Activated CD4-positive, alpha-beta T cell treated with anti-CD3 and anti-CD28 coated beads, Interleukin-2, amount 10 ng/mL, durations not matched to agents 7 days and 5 days (primary cell): ENCODE measurements at places on chromosomes 2 and 18.

DNA sequence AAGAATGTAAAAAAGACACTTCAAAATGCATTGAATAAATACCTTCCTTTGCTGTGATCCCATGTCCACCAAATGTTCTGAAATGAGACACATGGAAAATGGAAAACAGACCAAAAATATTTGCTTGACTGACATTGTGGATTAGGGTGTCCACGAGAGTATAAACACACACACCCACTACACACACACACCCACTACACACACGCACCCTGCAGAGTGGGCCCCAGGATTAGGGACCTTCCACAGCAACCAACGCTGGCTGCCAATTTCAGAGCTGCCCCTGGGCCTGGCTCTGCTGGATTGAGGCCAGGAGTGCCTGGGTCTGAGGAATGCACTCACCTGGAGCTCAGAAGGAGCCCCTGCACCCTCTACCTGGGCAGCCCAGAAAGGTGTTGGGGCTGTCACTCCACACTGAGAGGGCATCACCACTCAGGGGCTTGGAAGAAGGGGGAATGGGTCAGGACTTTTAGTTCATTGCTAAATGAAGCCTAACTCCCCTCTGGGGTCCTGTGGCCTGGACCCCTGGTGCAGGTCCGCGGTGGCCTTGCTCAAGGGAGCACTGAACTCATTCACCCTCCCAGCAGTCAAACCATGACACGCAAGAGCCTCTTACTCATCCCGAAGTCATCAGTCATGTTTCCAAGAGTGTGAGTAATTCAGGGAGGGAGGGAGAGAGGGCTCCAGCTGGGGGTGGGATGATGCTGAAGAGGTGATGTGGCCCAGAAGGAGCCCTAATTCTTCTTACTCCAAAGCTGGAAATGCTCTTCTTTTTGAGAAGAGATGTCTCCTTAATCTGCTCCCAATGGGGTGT lies 50.2 kb upstream of the PLB1 start:
- no peak for DNase-seq

DNA sequence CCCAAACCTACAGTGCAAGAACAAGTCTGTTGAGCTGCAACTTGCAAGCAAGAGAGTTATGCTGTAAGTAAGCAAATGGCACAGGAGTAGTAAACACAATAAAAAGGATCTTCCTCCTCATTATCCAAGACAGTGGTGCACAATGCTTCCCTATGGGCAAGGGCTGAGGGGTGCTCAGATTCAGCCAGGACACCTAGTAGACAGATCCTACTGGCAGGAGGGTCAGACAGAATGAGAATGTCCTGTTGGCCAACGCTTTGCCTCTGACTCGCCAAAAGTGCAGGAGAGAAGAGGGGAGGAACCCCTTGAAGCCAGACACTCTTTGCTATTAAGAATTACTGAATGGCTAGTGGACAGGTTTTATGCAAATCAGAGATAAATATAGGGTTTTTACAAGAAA lies 280.4 kb upstream of the SESTD1 start:
- no peak for DNase-seq

GRCh38 chr2:235162082-235162836 lies 210.4 kb downstream of the SH3BP4 start:
- DNase-seq = no peak

DNA sequence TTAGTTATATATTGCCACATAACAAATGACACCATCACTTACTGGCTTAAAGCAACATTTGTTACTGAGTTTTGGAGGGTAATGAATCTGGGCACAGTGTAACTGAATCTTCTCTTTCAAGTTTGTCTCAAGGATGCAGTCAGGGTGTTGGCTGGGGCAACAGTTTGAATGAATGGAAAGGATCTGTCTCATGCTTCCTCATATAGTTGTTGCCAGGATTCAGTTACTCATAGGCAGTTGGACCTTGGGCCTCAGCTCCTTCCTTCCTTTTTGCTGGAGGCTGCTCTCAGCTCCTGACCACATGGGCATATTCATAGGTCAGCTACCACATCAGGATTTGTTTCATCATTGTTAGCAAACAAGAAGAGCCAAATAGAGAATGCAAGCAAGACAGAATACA lies 466.1 kb upstream of the MC4R start:
- DNase-seq = no peak
